NT2/D1 (cell line): ENCODE measurements at places on chromosomes 7 and 10.

GRCh38 chr7:136293841-136294391, 316.8 kb upstream of the MTPN start:
- DNase-seq = no peak

GRCh38 chr10:117591043-117591442, 48.5 kb downstream of the EMX2 start:
- no peak for DNase-seq

DNA sequence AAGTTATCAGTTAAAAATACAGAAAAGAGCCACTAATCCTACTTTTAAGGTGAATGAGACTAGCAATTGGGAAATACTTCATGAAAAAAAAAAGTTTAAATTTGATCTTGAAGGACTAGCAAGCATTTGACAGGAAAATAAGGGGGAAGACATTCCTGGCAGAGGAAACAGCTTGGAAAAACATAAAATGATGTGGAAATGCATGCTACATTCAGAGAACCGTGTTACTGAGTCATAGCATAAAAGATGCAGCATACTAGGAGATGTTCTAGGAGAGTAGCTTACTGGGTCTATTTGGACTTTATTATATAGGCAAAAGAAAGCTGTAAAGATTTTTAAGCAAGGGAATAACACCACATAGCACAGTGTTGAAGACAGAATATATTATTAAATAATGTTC, 108.6 kb upstream of the COL1A2 start:
- DNase-seq = no peak

- no peak for DNase-seq
Measured at GRCh38 chr10:125158601-125159485, 1.5 kb downstream of the CTBP2 start.

GRCh38 chr7:5082806-5083205, 37.1 kb downstream of the RBAK start:
- DNase-seq = no peak

GRCh38 chr10:32360241-32360640, 13.3 kb upstream of the EPC1 start:
- DNase-seq = no peak

- no peak for DNase-seq
Measured at GRCh38 chr10:3407208-3407607, 234.6 kb upstream of the PITRM1 start.

GRCh38 chr7:297611-298374, 7.8 kb downstream of the FOXL3 start:
- DNase-seq = no peak

GRCh38 chr7:95298091-95298490, 26.2 kb downstream of the PON1 start:
- DNase-seq = no peak

DNA sequence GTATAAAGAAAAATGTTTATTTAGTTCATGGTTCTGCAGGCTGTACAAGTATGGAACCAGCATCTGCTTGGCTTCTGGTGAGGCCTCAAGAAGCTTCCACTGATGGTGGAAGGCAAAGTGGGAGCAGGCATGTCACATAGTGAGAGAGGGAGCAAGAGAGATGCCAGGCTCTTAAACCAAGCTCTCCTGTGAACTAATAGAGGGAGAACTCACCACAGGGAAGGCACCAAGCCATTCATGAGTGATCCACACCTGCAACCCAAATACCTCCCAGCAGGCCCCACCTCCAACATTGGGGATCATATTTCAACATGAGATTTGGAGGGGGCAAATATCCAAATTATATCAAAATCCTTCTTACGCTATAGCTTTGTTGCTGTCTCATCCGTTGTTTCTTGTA, 113.1 kb downstream of the CPED1 start:
- no peak for DNase-seq

DNA sequence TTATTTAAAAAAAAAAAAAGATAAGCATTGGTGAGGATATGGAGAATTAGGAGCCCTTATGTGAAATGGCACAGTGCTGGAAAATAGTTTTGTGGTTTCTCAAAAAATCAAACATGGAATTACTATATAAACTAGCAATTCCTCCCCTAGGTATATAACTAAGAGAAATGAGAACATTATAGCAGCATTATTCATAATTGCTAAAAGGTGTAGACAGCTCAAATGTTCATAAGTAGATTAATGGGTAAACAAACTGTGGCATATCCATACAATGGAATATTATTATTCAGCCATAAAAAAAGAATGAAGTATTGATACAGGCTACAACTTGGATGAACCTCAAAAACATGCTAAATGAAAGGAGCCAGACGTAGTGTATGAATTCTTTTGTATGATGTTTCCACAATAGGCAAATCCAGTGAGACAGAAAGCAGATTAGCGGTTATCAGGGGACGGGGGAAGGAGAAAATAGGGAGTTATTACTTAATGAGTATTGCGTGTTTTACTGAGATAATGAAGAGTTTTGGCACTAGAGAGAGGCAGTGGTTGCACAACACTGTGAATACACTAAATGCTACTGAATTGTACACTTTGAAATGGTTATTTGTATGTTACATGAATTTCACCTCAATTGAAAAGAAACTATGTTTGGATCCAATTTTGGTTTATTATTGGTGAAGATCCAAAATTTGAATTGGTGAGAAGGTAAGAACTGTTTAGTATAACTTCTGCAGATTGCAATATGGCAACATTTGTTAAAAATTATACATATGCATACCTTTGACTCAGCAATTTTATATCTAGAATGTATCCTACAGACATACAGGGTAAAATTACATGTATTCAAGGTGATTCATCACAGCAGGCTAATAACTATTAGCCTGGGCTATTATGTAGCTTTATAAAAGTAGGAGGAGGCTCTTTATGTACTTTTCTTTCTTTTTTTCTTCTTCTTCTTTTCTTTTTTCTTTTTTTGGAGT, 69.7 kb downstream of the VCL start:
- DNase-seq = no peak

GRCh38 chr7:23956772-23957576, 247.0 kb downstream of the STK31 start:
- DNase-seq = no peak

GRCh38 chr10:18610517-18610916, 40.9 kb downstream of the NSUN6 start:
- DNase-seq = no peak

GRCh38 chr7:159004411-159004810, 140.3 kb downstream of the VIPR2 start:
- DNase-seq = no peak

GRCh38 chr7:122802301-122802751, 83.9 kb downstream of the CADPS2 start:
- DNase-seq = no peak

GRCh38 chr7:76053461-76053860, 5.6 kb downstream of the MDH2 start:
- DNase-seq = no peak

DNA sequence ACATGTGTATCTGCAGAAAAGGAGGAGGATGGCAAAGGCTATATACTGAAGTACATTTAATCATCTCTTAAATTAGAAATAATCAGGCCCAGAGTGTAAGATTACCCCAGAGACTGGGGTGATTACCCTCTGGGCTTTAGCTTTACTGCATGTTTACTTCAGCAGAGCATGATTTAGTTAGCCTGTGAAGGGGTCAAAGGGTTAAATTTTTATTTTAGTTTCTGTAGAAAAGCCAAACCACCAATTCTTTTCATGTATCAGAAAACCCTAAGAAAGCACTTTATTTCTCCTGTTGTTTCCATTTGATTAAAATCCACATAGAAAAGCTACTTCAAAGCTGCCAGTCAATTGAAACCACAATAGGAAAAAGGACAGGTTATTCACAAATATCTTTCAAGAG, 101.5 kb upstream of the LSM8 start:
- no peak for DNase-seq

DNA sequence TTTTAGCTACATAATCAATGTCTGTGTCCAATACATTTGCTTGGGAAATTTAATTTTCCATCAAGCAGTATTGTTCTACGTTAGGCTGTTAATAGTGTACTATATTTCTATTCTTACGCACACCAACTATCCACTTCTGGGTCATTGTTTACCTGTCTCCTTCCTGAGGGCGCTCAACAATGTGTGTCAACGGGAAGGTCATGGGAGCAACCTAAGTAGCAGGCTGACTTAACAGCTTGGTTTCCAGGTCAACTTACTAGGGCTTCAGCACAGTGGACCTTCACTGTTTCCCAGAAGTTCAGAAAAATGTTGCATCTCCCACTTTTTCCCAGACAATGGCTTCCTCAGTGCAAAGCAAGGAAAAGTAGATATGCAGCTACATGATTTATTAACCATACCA, 13.7 kb downstream of the THSD7A start:
- no peak for DNase-seq

- no peak for DNase-seq
Measured at GRCh38 chr7:46239846-46240245, 318.8 kb upstream of the IGFBP3 start.
